ENCODE measurements at places on chromosomes 2 and 18.

DNA sequence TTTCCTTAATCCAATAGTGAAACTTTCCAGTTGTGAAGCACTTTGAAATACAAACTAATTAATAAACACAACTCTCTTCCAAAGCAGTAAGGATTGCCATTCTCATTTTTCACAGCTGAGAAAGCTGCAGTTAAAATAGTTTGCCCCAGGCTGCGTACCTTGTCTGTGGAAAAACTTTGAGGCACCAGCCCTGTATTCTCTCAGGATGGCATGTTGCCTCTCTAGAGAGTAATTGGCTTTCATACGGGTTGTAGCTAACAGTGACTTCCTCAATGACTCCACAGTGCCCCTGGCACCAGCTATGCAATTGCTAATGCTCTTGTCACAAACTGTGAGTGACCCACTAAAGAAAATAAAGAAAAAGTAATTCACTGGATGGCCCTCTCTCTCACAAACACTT is 345.7 kb downstream of the MTX2 start:
- no peak for DNase-seq

DNA sequence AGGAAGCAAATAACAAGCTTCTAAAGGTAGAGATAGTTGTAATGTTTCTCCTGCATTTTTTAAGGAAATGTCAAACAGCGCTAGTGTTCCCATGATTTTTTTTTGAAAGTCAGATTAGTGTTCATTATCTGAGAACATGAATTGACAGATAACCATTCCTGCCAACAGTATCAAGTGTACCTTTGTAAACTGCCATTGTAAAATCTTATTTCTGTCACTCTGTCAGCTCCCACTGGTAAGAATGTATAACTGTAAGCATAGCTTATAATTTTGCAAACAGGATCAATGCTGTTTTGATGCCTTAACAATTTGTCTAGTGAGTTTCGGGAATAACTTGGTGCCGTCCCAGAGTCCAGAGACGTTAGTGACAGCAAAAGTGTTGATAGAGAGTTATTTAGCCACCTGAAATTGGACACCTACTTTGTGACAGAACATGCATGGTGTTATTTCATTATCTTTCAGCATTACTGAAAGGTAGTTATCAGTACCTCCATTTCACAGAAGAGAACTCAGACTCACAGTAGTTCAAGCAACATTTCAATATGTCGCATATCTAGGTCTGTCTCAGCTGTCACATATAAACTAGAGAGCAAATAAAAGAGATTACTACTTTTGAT is 221.4 kb downstream of the THSD7B start:
- no peak for DNase-seq

- DNase-seq = no peak
These were observed 175.3 kb upstream of the TCF4 start for GRCh38 chr18:55763298-55763697.

GRCh38 chr18:49015886-49016647 is 65.3 kb upstream of the SMAD7 start:
- DNase-seq = no peak

DNA sequence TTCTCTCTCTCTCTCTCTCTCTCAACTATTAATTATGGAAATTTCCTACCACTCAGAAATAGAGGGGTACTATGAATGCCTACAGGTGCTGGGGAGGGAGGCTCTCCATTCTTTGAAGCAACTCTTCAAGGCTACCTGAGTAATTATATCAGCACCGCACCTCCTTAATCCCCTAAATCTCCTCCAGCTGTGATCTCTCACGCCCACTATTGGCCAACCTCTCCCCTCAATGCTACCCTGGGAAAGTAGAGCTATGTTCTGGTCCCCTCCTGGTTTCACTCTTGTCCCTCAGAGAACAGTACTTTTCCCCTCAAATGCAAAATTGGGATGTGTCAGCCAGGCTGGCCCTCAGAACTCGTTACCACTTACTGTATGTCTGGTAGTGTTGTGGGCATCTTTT is 1.6 kb downstream of the MOCOS start:
- DNase-seq = no peak

DNA sequence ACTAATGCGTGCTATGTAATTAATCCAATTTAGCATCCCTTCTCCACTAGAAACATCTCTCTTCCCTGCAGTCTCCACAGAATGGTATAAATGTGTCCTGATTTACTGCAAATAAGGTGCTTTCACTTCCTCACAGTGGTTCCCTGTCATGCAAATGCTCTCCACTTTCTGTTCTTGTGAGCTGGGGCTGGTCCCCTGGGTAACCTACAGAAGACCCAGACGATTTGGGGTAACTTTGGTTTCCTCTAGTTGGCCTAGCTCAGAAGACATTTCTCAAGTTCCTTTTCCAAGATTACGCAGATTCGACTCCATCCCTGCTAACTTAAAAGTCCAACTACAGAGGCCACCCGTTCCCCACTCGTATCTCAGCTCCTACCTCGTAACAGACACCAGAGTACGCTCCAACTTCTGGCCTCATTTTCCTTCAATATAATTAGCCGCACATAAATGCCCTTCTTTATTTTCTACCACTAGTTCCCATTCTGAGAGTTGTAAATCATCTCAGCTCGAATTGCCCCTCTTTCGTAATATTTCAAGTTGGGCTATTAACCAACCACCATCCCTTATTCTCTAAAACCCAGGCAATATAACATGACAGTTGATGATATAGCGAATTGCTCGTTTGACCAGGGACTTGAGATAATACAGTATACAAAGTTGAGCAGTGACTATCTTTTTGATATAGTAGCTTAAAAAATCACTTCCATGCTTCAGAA is 28.8 kb upstream of the NEDD4L start:
- no peak for DNase-seq

DNA sequence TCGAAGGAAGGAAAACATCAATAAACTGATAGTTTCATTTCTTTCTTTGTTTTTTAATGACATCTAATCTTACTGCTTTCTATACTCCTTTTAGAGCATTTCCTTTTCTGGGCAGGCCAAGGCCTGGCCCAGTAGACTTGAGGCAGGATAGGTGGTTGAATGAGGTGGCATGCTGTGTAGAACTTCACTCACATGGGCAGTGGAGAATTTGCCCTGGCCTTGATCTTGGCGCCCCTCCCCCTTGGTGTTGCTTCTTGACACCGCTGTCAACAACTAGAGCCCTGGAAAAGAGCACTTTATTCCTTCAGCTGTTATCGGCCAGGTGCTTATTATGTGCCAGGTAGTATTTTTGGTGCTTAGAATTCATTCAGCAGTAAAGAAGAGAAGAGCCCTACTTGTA is 37.4 kb downstream of the XRCC5 start:
- DNase-seq = no peak

GRCh38 chr18:60506682-60507081 is 134.1 kb upstream of the MC4R start:
- no peak for DNase-seq

GRCh38 chr2:232013701-232014353 is 52.3 kb downstream of the DIS3L2 start:
- DNase-seq = no peak

GRCh38 chr18:56532176-56532840 is 106.1 kb downstream of the TXNL1 start:
- no peak for DNase-seq

DNA sequence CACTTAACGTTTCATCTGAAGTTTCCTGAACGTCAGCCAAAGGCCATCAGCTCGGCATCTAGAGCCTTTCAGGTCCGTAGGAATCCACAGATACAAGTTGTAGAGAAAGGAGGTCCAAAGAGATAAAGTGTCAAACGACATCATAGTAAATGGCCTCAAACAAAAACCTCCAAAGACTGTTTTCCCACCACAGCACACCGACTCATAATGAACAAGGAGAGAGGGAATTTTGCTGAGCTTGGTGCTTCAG is 150.3 kb downstream of the PXDN start:
- no peak for DNase-seq

DNA sequence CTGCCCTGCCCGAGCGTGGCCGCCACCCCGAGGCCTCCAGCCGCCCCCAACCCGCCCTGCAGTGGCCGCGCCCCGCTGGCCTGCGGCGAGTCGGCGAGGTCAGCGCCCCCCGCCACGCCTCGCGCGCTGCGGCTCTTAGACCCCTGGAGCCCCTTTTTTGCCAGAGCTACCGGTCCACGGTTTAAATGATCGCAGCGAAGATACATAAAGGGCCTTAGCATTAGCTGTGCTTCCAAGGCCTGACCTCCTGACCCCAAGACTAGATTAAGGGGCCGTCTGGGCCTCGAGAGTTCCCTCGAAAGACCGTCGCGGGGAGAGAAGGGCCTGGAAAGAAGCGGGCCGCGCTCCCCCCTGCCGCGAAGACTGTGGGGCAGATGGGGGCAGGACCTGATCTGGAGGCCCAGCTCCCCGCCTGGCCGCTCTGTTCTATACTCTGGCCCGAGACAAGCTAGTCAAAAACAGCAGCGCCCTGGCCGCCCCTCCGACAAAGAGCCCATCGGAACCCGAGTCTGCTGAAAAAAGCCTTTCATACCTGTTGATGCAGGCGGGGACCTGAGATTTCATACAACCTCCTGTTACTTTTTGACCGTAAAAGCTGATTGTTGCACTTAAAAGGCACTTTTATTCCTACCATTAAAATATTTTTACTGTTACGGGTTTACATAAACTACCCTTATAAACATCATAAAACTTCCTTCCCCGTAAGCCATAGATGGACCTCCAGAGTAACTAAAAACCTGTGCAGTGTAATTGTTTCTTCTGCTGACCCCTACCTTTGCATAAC is 68.7 kb upstream of the PSMD14 start:
- DNase-seq = no peak

DNA sequence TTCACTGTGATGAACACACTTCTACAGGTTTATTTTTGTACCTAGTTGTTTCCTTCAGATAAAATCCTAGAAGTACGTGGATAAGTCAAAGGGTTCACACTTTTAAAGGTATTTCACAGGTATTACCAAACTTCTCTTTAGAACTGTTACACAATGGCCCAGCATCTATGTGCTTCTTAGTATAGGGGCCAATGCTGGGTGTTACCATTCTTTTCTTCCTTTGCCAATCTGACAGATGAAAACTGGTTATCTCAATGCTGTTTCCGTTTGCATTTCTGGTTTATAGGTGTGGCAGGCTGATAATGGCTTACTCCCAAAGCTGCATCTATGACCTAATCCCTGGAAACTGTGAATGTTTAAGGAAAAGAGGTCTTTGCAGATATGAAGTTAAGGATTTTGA is 2.8 kb upstream of the TCF7L1 start:
- no peak for DNase-seq

DNA sequence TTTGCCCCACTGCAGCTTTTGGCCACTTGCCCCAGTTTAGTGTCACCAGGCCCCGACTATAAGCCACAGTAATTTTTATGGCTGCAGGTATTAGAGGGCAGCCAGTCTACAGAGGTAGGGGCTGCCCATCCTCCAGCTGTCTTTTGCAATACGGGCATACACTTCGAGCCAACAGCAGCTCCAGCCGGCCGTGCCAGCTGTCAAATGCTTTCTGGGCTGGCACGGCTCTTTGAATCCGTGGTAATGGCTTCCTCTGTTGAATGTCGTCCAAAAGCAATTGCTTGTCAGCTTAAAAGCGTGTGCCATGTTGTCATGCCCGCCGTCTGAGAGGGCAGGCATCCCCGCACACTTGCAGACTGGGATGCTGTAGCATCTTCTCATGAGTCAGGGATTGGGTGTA is 41.3 kb downstream of the BCL2L11 start:
- DNase-seq = no peak

DNA sequence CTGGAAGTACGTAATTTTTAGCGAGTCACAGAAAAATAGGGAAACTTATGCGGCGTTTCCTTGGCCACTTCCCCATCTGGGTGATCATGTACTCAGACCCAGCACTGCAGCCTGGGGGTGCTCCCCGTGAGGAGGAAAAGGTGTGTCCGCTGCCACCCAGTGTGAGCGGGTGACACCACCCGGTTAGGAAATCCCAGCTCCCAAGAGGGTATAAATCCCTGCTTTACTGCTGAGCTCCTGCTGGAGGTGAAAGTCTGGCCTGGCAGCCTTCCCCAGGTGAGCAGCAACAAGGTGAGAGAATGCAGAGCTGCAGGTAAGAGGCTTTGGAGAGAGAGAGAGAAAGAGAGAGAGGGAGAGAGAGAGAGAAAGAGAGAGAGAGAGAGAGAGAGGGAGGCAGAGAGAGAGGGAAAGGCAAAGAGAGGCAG is at the start of gene IL1R2:
IL1R2 (plus strand) TSS at position 240 of the 425 bp plus-strand sequence. CDS start 16,616 bp downstream, outside the sequence.
- no peak for DNase-seq

DNA sequence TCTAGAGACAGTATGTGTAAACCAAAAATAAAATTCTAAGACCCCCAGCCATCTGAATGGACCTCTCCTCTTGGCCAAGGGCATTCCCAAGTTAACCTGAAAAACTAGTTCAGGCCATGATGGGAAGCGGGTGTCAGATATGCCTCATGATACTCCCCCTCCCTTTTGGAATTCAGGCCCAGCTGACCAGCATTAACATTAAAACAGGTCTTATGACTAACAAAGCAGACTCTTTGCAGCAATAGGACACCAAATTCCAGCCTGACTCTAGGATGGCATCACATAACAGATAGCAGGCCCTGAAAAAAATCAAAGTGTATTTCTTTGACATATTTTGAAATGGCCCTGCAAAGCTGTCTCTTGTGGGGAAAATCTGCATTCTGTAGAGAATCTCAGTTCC is 73.3 kb upstream of the L3MBTL4 start:
- no peak for DNase-seq

GRCh38 chr18:45670281-45670962 is 53.6 kb upstream of the SLC14A1 start:
- DNase-seq = no peak

GRCh38 chr2:168543037-168543436 is 87.0 kb downstream of the CERS6 start:
- no peak for DNase-seq

GRCh38 chr2:75310876-75311275 is 111.6 kb upstream of the TACR1 start:
- DNase-seq = no peak

DNA sequence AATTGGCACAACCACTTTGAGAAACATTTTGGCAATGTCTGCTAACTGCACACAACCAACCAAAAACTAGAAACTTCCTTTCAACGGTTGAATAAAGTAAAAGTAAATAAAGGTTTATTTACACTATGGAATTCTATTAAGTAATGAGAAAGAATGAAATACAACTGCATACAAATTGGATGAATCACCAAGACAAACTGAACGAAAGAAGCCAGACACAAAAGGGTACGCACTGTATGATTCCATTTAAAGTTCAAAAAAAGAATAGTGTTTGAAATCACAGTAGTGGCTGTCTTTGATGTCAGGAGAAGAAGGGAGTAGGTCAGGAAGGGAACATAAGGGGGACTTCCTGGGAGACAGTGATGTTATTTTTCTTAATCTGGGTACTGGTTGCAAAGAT is 46.5 kb upstream of the SULT1C3 start:
- no peak for DNase-seq

DNA sequence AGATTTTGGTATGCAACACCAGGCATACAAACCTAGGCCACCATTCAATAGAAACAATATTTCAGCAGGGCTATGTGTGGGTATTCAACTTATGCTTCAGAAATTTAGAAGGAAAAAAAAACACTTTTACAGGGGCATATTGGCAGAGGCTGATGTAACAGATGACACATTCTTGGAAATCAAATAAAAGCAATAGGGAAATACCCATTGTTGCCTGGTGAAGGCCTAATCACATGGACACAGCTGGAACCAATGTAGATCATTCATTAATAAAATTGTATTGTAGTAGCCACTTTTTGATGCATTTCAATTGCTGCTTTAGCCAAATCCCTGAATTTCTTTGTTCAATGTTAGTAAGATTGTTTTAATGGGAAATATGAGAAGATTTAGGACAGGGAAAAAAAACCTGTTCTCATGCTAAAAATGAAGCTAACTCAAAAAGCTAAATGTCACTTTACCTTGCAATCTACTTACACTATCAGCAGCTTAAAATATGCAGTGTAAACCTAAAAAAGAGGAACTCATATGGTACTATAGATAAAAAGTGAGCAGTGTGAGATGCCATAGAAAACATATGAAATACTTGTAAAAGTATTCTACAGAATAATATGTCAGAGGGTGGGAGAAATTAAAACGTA is 289.4 kb downstream of the ZEB2 start:
- no peak for DNase-seq

All from glomerular endothelial cell (primary cell).